ENCODE measurements at places on chromosomes 4 and X.

DNA sequence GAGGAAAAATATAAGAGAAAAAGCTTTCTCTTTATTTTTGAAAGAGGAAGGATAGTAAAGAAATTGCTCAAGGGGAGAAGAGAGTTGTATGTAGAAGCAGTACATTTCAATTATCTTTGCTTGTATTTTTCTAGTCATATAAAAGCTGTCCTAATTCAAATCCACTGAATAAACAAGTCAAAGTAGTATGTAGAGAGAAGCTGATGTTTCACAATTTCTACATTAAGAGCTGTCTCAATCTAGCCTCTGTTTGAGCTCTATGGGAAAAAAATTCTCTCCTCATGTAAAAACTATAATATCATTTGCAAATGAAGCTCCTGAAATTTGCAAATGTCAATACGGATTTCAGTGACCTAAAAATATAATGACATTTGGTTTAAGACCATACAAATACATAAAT lies 52.6 kb downstream of the CHM start:
- no peak for DNase-seq

- no peak for DNase-seq
Measured at GRCh38 chr4:84956014-84956413, 10.5 kb downstream of the WDFY3 start.

DNA sequence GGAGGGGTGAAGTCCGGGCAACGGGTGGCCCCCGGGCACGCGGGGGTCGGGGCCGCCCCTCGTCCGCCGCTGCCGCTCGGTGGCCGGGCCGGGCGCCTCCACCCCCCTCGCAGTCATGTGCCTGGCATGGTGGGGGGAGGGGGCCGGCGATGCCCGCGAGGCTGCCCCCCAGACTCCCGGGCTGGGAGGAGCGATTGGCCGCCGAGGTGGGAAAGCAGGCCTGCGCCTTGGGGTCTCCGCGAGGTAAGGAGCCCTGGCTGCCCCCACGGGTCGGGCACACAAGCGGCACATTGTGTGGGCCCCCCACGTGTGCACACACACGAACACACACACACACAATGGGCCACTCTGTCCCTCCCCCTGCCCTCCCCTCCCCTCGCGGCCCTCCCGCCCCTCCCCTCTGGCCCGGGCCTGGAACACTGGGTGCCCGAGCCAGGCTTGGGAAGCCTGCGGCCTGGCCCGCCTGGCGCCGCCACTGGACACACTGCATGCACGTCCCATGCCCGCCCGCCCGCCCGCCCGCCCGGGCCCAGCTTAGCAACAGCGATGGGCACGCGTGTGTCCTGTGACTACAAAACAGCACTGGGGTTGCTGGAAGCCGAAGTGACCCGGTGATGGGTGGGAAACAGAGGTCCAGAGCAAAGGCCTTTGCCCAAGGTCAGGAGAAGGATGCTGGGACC lies 1.3 kb downstream of the SLC6A8 start:
- no peak for DNase-seq

DNA sequence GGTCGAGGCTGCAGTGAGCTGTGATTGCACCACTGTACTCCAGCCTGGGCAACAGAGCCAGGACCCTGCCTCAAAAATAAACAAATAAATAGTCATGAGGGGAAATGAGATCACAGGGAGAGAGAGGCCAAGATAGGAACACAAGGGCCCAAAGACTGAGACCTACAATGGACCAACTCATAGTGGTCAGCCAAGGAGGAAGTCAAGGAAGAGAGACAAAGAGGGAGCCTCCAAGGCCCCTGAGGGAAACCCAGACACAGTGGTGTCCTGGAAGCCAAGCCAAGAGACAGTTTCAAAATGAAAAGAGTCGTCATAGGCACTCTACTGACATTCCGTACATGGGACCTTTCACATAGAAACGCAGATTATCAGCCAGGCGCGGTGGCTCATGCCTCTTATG lies 153.3 kb downstream of the BCOR start:
- no peak for DNase-seq

DNA sequence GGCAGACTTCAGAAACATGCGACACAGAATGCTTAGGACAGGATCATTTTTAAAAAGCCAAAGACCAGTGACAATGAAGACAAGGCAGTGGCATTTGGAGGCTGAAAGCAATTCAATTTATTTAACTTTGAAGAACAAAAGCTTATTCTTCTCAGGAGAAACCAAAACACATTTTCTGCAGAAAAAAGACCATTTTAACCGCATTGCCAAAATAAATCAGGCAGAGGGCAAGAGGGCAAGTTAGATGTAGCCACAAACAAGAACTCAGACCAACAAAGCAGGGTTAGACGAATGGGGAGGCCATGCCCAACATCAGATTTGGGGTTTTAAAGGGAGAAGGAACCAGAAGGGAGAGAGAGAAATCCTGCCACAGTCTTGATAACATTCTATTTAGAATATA lies 58.9 kb downstream of the RELL1 start:
- DNase-seq = no peak

- no peak for DNase-seq
Measured at GRCh38 chr4:26905172-26905571, 44.5 kb downstream of the STIM2 start.

GRCh38 chr4:136343340-136343739 lies 1189.0 kb downstream of the PCDH18 start:
- no peak for DNase-seq

DNA sequence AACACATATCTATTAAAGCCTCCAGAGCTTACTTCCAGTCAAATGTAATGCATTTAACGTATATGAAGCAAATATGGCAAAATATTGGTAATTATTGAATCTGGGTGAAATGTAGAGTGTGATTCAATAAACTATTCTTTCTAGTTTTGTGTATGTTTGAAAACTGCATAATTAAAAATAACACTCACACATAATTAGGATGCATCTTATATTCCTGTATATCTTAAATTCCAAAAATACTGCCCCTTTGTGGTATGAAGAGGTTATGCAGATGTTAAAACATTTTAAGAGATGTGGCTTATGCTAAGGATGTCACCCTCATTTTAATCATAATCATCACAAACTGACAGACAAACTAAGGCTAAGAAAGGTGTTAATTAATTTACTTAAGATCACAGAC lies 182.9 kb downstream of the COX18 start:
- peak; percentile 1 for DNase-seq
